ENCODE measurements at places on chromosomes 16 and 17.

DNA sequence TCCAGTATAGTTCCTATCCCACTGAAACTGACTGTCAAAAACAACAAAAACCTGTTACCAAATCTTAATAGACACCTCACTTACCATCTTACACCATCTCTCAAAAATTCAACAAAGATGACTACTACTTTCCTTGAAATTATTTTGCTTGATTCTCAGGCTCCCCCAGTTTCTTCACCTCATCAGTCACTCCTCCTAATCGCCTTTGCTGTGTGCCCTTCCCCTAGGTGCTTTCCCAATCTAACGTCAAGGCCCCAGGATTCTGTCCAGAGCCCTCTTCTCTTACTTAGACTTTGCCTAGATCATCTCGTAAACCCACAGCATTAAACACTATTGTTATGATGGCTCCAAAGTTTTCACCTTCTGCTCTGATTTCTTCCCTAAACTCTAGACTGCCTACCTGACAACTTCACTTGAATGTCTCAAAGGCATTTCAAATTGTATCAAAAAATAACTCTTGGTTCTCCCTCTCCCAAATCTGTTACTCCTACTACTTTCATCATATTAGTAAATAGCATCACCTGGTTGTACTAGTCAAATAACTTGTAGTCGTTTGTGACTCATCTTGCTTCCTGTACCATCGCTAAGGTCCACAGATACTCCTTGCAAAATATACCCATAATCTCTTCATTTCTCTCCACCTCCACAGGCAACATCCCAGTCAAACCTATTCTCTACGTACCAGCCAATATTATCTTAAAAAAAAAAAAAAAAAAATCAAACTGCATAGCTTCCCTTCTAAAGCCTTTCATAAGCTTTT lies 18.0 kb downstream of the C16orf87 start:
- DNase-seq: no peak

DNA sequence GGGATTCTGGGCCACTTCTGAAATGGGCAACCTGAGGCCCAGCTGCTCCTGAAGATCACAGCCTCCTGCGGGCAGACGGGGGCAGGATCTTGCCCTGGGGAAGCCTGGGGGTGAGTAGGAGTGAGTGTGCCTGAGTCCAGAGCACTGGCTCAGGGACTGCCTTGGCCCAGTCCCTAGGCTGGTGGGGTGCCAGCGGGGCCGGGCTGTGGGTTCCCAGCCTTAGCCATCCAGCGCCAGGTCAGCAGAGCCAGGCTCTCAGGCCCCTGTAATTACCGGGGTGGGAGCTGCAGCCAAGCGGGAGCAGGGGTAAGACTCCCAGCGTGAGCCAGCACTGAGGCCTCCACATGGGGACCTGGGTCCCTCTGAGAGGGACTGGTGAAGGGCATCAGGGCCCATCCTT lies 8.2 kb downstream of the SPNS2 start:
- DNase-seq: no peak

GRCh38 chr16:78431701-78432100 lies 332.2 kb downstream of the WWOX start:
- no peak for DNase-seq

- DNase-seq: no peak
Measured at GRCh38 chr17:57809879-57810278, 40.0 kb downstream of the MRPS23 start.

GRCh38 chr17:62690168-62690897 lies 62.9 kb downstream of the MRC2 start:
- no peak for DNase-seq

GRCh38 chr17:79732254-79732653 lies 1.5 kb downstream of the ENPP7 start:
- DNase-seq: no peak

- DNase-seq: no peak
Measured at GRCh38 chr17:66542967-66543520, 240.6 kb downstream of the PRKCA start.

GRCh38 chr17:75591722-75592302 lies 4.2 kb downstream of the MYO15B start:
- DNase-seq: no peak

- no peak for DNase-seq
Measured at GRCh38 chr17:82126556-82127314, 28.7 kb upstream of the FASN start.

DNA sequence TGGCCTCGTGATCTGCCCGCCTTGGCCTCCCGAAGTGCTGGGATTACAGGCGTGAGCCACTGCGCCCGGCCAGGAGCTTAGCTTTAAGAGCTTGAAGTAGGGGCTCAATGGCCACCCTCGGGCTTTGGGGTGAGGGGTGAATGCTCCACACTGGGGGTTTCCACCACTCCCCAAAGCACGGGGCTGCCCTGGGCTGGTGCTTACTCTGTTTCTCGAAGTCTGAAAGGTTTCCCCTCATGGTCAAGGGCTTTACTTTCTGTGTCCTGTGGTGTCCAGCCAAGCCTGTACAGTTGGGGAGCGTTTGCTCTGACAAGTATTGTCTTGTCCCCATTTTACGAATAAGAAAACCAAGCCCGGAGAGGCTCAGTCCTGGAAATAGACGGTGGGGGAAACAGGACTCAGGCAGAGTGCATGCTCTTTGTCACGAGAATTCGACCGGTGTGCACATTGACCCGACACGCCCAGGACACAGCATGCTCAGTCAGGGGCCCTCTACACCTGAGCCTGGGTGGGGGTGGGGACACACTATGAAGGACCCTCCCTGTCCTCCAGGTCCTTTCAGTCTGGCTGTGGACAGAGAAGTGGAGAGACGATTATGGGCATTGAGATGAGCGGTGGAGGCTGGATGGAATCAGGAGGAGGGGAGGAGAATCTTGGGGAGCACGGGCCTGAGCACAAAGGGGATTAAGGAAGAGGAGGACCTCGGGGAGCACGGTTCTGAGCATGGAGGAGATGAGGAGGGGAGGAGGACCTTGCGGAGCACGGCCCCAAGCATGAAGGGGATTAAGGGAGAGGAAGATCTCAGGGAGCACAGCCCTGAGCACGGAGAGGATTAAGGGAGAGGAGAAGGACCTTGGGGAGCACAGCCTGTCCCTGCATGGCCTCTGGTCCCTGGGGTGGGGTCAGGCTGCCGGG lies 7.5 kb downstream of the CD7 start:
- DNase-seq: no peak

GRCh38 chr16:4410335-4411075 lies 5.9 kb downstream of the CORO7 start:
- DNase-seq: no peak

- DNase-seq: no peak
Measured at GRCh38 chr17:1498869-1499268, 6.4 kb upstream of the MYO1C start.

DNA sequence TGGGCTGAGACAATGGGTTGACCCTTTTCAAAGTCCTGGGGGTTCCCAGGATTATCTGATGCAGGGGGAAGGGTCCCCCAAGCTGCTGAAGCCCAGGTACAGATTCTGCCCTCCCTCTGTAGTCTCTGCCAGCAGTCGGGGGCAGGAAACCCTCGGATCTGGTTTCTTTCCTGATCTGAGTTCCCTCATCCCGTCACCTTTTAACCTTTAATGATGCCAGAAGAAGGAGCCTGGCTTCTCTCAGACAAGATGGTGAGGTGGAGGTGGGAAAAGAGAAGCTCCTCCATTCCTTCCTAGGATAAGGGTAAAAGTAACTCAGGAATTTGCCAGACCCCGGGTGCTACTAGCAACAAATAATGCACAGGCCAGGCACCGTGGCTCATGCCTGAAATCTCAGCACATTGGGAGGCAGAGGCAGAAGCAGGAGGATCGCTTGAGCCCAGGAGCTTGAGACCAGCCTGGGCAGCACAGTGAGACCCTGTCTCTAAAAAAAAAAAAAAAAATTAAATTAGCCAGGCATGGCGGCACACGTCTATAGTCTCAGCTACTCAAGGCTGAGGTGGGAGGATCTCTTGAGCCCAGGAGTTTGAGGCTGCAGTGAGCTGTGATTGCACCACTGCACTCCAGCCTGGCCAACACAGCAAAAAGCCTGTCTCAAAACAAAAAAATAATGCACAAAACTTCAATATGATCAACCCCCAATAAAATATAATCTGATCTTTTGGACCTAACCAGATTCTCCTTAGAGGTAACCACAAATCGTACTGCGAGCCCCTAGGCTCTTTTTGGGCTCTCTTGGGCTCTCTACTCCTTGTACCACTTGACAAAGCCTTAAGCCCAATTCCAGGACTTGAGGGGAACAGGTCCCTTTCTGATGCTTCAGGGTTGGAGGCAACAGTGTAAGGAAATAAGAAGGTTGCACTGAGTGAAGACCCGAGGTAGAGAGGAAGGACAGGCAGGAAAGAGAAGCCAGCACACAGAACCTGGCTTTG lies 5.7 kb downstream of the CDC42EP4 start:
- no peak for DNase-seq

GRCh38 chr16:26614237-26614841 lies 452.4 kb upstream of the C16orf82 start:
- no peak for DNase-seq

DNA sequence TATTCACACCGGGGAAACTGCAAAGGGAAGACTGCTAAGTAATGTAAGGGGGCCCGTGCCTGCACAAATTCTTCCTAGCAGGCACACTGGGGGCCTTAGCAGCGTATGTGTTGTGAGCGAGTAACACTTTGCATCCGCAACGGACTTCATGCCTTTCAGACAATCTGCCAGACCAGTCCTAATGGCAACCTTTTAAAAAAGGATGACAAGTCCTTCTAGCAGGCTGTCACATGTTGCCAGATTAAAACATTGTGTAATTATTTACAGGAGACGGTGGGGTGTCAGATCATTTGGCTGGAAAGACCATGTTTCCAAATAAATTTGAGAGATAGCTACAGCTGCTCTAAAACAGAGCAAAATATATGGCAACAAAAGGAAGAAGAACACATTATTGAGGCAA lies 46.1 kb downstream of the CPPED1 start:
- no peak for DNase-seq

- DNase-seq: no peak
Measured at GRCh38 chr16:84741340-84741830, 41.6 kb downstream of the USP10 start.

DNA sequence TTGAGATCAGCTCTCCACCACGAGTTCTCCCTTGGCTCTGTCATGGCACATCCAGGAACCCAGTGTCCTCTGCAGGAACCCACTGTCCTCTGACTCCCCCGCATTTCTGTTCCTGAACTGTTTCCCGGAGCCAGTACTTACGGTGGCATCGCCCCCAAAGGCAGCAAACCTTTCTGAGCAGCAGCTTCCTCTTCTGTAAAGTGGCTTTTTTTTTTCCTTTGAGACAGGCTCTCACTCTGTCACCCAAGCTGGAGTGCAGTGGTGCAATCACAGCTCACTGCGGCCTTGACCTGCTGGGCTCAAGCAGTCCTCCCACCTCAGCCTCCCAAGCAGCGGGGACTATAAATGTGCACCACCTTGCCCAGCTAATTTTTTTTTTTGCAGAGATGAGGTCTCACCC lies 32.2 kb downstream of the NAGPA start:
- no peak for DNase-seq

DNA sequence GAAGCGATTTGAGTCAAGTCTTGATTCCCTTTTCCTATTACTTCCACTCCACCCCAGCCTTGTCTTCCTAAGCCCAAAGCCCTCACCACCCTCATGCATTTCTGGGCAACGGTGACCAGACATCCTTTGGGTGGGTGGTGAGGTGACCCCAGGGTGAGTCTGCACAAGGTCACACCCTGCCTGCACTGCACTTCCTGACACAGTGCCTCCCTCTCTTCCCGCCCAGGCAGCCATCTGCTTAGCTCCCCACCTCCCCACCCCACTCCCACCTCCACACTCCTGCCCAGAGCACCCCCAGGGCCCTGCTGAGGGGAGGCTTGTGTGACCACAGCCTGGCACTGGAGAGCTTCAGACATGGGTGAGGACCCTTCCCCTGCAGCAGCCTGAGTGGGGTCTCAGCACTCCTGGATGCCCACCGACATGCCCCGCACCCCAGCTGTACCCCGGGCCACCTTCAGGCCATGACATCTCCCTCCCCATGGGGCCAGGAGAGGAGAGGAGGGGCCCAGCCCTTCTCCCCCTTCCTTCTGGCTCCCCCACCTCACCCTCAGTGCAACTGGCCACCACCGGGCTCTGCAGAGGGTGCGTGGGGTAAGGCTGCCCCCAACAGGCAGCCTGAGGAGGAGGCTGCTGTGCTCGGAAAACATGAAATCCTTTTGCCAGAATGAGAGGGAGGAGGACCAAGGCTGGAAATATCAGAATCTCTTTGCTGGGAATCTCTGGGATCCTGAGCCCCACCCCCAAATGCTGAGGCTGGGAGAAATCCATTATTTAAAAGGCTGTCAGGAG lies 68.6 kb downstream of the CCT6B start:
- DNase-seq: peak; percentile 7

DNA sequence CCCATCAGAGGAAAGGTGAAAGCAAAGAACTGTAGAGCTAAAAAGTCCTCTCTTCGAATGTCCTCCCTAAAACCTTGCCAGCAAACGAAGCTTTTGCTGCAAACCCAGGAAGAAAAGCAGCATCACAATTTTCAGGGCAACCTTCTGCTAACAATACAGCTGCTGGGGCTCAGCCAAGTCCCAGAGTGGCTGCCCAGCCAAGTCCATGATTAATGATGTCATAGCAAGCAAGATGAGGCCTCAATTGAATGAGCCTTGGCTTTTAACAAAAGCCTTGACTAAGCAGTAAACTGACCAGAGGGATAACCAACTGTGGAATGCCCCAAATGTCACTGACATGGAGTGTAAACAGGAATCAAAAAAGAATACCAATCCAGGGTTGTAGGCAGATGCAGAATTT lies 342.7 kb downstream of the PMP22 start:
- DNase-seq: no peak

GRCh38 chr17:17132746-17133145 lies 73.4 kb downstream of the PLD6 start:
- DNase-seq: no peak

DNA sequence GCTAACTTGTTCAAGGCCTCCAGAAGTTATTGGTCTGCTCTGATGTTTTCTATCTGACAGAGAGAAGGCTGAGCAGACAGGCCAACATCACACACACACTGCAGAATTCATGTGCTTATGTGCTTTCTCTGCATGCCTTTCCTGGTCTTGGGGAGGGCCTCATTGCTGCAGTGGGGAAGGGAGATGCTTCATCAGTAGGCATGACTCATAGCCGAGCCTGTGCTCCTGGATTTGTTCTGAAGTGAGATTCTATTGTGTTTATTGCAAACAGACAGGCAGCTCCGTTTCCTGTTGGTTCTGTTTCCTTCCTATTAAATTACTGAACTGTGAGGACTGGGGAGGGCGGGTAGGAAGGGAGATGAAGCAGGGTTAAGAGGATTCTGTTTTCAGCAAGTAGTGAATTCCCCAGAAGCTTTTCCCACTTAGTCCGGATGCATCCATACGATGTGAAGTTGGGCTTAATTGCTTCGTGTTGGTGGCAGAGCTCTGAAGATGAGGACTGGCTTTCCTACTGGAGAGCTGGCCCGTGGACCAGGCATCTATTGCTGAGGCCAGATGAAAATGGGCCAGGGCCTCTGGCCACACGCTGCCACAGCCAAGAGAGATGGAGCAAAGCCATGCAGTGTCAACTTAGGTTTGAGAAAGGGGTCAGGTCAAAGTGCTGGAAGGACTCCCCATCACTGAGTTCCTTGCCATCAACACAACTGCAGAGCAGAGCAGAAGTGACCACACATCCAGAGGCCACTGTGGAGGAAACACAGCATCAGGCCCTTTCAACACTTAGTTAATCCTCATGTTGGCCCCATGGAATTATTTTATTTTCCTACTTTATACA lies 179.3 kb downstream of the UTP18 start:
- DNase-seq: no peak

GRCh38 chr16:14420721-14421488 lies 209.2 kb downstream of the PARN start:
- DNase-seq: no peak

Data from stimulated activated CD8-positive, alpha-beta memory T cell treated with anti-CD3 and anti-CD28 coated beads, Interleukin-15, amount 100 ng/mL, for 48 hours (primary cell).